Stimulated activated CD8-positive, alpha-beta memory T cell treated with anti-CD3 and anti-CD28 coated beads, Interleukin-2, amount 100 ng/mL, for 1 hour (primary cell): ENCODE measurements at places on chromosomes 3 and 15.

DNA sequence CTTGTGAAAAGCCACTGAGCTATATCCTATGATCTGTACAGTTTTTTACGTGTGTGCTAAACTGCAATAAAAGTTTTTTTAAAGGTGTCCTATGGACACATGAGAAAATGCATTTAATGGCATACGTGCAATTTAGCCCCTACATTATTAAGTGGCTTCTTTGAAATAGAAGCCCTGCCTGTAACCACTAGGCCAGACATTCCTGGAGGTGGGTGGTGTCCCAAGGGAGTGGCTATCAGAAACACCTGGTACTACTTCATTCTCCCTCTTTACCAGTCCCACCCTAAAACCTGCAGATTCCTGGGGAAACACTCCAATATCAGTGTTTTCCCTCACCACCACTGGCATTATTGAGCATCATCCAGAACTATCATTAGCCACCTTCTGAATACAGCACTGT, 100.0 kb downstream of the OXNAD1 start:
- DNase-seq: no peak

DNA sequence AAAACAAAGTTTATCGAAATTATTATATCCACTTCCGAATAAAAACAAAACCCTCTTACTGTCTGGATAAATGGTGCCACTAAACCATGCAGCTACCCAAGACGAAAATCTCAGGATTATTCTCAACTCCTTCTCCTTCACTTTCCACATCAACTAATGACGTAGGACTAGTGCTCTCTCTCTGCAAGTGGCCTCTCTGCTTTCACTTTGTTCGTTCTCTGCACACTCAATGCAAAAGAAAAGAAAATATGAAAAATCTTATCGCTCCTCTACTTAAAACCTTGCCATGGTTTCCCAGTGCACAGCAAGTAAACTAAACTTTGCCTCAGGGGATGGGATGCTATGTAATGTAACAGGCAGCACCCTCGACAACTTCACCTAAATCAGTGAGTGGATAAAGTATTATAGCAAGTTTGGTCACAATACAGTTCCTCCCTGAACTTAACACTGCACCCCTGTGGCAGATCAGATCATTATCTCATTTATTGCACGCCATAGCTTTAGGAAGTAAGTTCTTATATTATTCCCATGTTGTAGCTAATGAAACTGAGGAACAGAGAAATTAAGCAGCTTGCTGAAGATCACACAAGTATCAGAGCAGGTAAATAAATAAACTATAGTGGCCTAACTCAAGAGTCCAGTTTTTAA, 262.7 kb upstream of the GADL1 start:
- DNase-seq: no peak

DNA sequence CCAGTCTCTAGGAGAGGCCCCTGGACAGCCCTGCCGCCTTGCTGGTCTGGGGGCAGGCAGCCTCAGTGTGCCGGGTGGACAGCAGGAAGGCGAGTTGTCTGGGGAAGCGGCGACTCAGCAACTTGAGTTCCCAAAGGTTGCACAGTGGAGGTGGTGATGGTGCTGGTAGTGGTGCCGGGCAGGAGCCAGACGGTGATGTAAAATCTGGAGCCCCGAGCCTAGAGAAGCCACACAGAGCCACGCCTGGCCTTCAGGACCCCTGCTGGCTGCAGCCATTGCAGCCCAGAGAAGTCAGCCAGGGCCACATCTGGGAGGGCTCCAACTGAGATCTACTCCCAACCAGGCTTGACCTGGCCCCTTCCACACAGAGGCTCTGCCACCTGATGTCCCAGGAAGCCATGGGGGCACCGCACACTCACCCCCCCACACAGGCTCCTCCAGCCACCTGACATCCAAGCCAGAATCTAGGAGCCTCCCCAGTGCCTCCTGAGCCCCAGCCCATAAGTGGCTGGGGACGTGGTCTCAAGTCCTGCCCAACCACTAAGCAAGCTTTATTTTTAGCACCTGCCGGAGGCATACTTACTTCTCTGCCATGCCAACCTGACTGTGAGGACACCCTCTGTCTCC, 8.8 kb downstream of the C3orf22 start:
- DNase-seq: no peak

- DNase-seq: no peak
These were observed 10.0 kb upstream of the ELP6 start for GRCh38 chr3:47523310-47524073.

DNA sequence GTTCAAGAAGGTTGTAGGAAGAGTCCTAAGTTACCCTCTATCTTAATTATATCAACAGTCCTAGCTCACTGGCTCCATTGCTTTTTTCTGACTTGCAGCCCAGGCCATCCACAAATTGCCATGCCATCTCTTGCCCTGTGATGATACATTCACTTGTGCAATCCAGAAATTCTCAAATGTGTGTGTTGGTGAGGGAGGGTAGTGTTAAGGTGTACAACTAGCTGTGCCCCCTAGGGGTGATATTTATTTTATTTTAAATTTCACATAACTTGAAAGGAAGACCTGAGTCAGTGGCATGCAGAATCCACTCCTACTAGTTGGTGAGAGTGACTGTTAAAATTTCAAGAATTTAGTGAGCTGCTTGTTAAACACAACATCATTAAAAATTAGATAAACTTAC, 156.1 kb upstream of the ANKRD28 start:
- no peak for DNase-seq

DNA sequence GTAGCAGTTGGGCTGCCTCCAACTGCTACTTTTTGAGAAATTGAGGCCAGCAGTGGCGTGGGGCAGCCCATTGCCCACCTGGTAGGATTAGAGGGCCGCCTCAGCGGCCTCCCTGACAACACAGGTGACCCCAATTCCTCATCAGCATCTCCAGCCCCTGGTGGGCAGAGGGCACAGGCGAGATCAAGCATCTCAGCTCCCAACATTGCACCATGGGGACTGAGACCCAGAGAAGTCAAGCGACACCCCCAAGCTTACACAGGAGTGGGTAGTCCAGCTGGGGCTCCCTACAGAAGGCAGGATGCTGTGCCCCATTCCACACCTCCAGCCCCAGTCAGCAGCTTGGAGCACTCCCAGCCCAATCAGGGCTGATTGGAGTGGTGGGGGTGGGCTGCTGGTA, 228 bp upstream of the H1-8 start:
- no peak for DNase-seq

DNA sequence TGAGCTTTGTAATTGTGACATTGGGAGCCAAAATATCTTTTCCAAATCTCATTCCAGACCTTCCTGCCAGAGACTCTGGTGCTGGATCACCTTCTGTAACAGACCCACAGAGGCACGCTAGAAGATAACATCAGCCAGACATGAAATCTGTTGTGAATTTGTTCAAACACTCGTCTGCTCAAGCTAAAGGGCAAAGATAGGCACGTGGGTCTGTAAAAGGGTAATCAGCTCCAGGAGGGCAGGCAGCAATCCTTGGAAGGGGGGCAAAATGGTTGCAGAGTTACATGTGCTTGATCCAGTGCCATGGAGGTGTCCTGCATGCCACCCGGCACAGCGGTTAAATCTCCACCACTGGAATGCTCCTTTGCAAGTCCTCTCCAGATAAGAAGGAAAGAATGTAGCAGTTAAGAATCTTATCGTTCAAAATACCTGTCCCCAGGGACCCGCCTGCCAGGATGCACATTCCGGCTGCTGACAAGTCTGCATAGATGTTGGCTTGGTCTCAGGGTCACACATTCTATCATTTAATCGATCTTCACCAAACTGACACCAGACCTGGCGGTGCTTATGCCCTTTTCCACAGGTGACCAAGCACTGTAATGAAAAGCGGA, 74.8 kb downstream of the ADAMTS9 start:
- no peak for DNase-seq

- DNase-seq: no peak
These were observed 19.8 kb downstream of the NMNAT3 start for GRCh38 chr3:139657936-139658335.

- no peak for DNase-seq
These were observed 26.4 kb downstream of the GNB5 start for GRCh38 chr15:52164631-52165265.

DNA sequence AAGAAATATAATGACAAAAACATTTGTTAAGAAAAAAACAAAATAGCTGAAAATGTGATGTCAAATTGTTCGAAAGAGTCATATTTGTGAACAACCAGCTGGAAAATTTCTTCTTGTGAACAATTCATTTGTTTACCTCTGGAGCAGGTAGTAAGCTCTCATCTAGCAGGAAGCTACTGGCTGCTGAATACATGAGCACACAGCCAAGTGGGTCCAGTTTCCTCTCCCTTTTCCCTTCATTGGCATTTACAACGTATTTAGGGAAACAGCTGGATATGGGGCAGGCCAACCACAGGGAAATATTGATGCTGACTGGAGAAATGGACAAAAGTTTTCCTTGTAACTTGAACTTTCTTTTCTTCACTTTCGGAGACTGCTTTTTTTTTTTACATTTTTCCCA, 1354.7 kb upstream of the EPHA6 start:
- DNase-seq: no peak

GRCh38 chr3:37228749-37229148, 54.4 kb upstream of the LRRFIP2 start:
- DNase-seq: no peak

DNA sequence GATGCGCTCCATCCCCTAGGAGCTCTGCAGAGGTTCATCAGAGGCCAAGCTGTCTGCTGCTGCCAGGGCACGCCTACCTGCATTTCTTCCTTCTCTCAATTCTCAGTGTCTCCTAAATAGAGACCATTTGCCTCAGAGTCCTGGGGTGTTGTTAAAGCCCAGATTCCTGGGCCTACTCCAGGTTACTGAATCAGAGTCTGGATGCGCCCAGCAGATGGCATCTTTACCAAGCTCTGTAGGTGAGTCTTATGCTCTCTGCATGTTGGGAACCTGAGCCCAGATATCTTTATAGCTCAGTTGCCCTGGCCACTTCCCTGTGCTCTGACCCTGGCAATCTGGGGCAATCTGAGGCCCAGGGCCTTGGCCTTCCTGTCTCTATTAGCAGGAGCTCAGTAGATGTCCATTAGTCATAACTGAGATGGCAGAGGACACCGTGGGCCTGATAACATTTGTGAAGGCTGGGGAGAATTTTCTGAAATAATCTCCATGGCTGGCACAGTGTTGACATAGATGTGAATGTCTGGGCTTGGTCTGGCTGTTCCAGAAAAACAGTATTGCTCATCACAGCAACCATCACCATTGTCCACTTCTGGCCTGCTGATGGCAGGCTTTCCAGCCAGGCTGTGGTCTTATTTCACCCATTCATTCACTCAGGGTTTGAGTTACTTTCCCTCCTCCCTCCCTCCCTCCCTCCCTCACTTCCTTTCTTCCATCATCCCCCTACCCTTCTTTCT, 13.3 kb upstream of the RBP1 start:
- DNase-seq: no peak

DNA sequence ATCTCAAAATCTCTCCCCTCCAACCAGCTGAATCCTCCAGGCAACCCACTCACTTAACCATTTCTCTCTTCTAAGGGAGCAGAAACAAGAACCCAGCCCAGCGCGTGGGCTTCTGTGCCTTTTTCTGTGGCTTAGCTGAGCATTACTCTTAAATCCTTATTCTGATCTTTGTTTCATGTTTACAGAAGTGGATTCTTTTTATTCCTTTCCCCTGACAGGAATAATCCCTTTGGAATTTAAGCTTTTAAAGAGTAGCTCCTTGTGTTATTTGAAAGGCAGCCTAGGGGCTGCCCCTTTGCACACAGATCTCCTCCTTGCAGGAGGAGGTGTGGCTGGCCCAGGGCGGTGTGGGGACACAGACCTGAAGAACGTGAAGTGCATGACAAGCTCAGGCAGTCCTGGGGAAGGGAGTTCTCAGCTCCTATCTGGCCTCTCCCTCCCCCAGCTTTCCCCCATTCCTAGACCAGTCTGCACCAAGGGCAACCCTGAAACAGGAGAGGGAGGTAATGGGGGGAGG, 77.1 kb upstream of the UBE2E1 start:
- no peak for DNase-seq

GRCh38 chr15:70146771-70147170, 49.1 kb upstream of the TLE3 start:
- no peak for DNase-seq

GRCh38 chr15:90007076-90007460, 5.9 kb downstream of the ZNF710 start:
- DNase-seq: no peak

- DNase-seq: no peak
These were observed 45.8 kb upstream of the CCDC50 start for GRCh38 chr3:191283400-191283799.

DNA sequence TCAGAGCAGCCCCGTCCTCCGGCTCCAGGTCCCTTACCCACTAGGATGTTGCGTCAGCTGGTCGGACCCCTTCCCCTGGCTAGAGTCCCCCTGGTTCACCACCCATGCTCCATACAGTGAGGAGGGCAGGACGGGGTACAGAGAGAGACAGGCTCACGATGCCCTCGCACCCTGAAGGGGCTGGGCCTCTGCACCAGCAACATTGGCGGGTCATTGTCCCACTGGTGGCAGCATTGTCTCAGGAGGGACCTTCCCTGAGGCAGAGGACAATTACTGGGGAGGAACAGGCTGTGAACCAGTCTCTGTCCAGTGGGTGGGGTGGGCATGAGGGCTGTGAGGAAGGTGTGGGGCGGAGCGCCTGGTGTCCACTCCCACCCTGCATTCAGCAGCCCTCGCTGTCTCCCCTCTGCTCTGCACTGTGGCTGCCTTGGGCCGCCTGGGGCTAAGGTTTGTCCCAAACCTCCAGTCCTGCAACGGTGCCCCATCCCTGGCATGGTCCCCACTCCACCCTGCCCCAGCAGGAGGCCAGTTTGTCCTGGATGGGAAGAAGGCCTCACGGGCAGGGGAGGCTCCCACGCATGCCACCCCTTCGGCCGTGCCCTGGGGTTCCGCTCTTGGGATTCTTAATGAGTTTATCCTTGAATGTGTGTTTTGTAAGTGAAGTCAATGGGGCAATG, 48.0 kb upstream of the KLF13 start:
- no peak for DNase-seq

GRCh38 chr15:76962337-76963013, 30.9 kb downstream of the RCN2 start:
- DNase-seq: no peak

DNA sequence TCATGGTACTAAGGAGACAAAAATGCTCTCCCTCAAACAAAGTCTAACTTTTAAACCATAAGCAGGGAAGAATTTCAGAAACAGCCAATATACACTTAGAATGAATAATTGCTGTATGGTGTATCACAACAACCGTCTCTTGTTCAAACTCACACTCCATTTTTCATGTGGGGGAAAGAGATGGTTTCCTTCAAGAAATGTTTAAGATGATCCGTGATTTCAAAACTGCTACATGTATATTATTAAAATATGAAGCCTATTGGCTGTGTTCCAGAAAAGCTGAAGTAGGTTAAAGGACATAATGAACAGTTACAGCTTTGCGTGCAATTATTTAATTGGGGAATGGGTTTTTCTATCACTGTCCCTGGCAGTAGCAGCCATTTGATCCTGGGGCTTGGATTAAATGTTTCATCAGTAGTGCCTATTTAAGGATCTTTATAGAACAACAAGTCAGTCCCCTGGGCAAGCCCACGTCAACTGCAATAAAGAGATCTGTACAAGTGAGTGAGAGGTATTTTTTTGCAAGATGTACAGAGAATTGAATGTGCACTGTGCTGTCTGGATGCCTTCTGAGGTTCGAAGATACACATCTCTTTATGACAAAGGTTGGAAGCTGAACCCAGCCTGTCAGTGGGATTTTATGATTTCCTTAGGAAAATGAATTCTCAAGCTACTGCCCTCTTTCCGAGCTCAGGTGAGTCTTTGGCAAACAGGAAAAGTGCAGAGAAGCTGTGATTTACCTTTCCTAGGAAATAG, 337.2 kb upstream of the RARB start:
- no peak for DNase-seq

- no peak for DNase-seq
These were observed 13.7 kb downstream of the LIMD1 start for GRCh38 chr3:45608296-45608695.

GRCh38 chr15:80937718-80938117, 51.9 kb downstream of the MESD start:
- no peak for DNase-seq
